ENCODE measurements at places on chromosomes 7 and 10. TPM values are rescaled to one million over a fixed set of nuclear protein-coding genes. Genes with fewer than 3 reads are reported as not detected.

Gene FEZF1
- not detected for total RNA-seq

Gene VPS37D
- 12.4 TPM for total RNA-seq

Gene CREB5
- 1.0 TPM for total RNA-seq

Gene CPN1
- total RNA-seq = not detected

DNA sequence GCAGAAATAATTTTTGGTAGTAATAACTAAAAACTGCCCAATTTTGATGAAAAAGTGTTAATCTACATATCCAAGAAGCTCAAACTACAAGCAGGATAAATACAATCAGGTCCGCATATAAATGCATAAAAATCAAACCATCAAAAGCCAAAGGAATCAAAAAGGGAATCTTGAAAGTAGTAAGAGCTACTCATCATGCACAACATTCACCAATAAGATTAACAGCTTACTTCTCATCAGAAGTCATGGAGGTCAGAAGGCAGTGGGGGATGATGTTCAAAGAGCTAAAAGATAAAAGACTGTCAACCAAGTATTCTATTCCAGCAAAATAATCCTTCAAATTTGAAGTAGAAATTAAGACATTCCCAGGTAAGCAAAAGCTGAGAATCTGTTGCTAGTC, 76.4 kb downstream of the CRPPA start:
- H3K36me3 ChIP-seq = peaks cover 13% of the 10 kb centered on the region
- H3K27ac ChIP-seq = 0 out of 2 replicates have a peak overlapping the region, but pooled peaks have one; percentile 80
- no peaks in the 10 kb centered on the region for H3K27me3 ChIP-seq
- H3K4me3 ChIP-seq = no peak overlapping the region

GRCh38 chr7:37901890-37902524, 14.6 kb downstream of the SFRP4 start:
- no peak overlapping the region for H3K4me3 ChIP-seq
- no peaks in the 10 kb centered on the region for H3K4me1 ChIP-seq
- H3K27ac ChIP-seq = no peak overlapping the region
- 0 out of 2 replicates have a peak, but pooled peaks cover 3% of the 10 kb centered on the region for H3K27me3 ChIP-seq
- DNase-seq = no peak
- H3K36me3 ChIP-seq = no peaks in the 10 kb centered on the region

DNA sequence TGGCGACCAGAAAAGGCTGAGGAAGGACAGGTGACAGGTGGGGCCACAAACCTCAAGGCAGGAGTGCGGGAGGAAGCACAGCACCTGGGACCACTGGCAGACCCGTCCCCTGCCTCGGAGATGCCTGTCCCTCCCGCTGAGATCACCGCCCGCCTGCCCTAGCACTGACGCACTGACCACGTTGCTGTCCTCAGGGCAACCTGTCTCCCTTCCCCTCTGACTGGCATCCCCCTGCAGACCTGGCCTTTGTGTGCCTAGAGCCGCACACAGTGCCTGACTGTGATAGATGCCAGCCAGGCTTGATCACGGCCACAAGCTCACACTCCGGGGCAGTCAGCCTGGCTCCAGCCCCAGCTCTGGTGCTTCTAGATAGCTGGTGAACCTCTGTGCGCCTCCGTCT, 58.4 kb upstream of the EN2 start:
- H3K4me1 ChIP-seq = no peaks in the 10 kb centered on the region
- H3K27ac ChIP-seq = no peak overlapping the region
- no peaks in the 10 kb centered on the region for H3K36me3 ChIP-seq
- DNase-seq = no peak

- DNase-seq = no peak
- H3K4me1 ChIP-seq = no peaks in the 10 kb centered on the region
- no peak overlapping the region for H3K27ac ChIP-seq
- H3K4me3 ChIP-seq = no peak overlapping the region
- no peaks in the 10 kb centered on the region for H3K36me3 ChIP-seq
Observed at GRCh38 chr10:115945701-115946445, 327.1 kb downstream of the GFRA1 start.

DNA sequence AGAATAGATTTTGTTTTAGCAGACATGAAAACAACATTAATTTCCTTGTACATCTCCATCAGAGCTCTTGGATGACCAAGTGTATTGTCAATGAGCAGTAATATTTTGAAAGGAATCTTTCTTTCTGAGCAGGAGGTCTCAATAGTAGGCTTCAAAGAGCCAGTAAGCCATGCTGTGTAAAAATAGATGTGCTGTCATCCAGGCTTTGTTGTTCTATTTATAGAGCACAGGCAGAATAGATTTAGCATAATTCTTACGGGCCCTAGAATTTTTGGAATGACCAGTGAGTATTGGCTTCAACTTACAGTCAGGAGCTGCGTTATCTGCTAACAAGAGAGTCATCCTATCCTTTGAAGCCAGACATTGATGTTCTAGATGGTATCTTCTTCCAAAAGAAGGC, 19.0 kb downstream of the MINPP1 start:
- no peaks in the 10 kb centered on the region for H3K4me1 ChIP-seq
- H3K36me3 ChIP-seq = no peaks in the 10 kb centered on the region
- no peak overlapping the region for H3K4me3 ChIP-seq
- DNase-seq = no peak
- no peak overlapping the region for H3K27ac ChIP-seq

- H3K36me3 ChIP-seq = no peaks in the 10 kb centered on the region
- H3K4me1 ChIP-seq = no peaks in the 10 kb centered on the region
- H3K4me3 ChIP-seq = no peak overlapping the region
- peak; percentile 29 for DNase-seq
- peaks cover 90% of the 10 kb centered on the region for H3K27me3 ChIP-seq
- no peak overlapping the region for H3K27ac ChIP-seq
Observed at GRCh38 chr7:156473476-156474240, 166.9 kb upstream of the RNF32 start.

Measured in PC-9 (cell line).